ENCODE measurements at places on chromosomes 5 and 9. TPM values are rescaled to one million over a fixed set of nuclear protein-coding genes. Genes with fewer than 3 reads are reported as not detected.
A peak's percentile ranks its signal among the peaks of the same experiment; 100 is the strongest.

- no peak overlapping the region for H3K4me3 ChIP-seq
- peak overlapping the region; percentile 74 for H3K27ac ChIP-seq
- H3K27me3 ChIP-seq, result no peaks in the 10 kb centered on the region
- DNase-seq, result peak; percentile 43
Measured at GRCh38 chr9:130128251-130128650, 44.0 kb upstream of the NCS1 start.

DNA sequence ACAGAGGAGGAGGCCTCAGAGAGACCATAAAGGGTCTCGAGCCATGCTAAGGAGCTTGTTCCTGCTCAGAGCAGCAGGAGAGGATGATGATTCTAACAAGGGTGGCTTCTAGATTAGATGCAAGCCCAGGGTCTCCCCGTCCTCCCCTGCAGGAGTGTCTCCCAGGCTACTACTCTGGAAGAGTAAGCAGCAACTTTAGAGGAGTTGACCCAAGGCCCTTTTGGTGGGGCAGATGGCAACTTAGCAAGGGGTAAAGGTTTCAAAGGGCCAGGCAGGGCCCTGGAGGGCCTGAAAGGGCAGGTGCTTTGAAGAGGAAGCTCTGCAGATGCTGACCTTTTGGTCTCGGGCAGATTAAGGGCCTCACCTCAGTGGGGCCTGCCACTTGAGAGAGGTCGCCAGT, 174.9 kb downstream of the GABBR2 start:
- H3K4me3 ChIP-seq, result no peak overlapping the region
- no peak overlapping the region for H3K27ac ChIP-seq
- H3K27me3 ChIP-seq, result no peaks in the 10 kb centered on the region
- no peaks in the 10 kb centered on the region for H3K4me1 ChIP-seq
- H3K36me3 ChIP-seq, result no peaks in the 10 kb centered on the region

GRCh38 chr9:112125951-112126388, 49.1 kb downstream of the SUSD1 start:
- H3K27me3 ChIP-seq, result no peaks in the 10 kb centered on the region
- no peak overlapping the region for H3K27ac ChIP-seq
- peaks cover 19% of the 10 kb centered on the region for H3K36me3 ChIP-seq
- H3K4me3 ChIP-seq, result no peak overlapping the region
- no peak for DNase-seq

DNA sequence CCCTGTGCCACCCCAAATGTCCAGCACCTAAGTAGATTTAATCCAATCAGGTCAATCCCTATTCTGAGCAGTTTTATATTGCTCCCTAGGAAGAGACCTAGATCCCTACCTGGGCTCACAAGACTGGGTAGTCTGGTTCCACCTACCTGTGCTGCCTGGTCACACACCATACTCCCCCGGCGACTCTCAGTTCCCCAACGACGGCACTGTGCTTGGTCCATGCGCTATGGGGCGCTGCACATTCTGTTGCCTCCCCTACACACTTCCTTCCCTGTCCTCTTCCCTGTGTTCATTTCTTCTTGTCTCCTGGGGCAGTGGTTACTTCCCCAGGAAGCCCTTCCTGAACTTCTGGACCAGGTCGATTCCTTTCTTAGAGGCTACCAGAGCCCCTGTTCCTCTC, 109.9 kb upstream of the IL12B start:
- no peaks in the 10 kb centered on the region for H3K36me3 ChIP-seq
- no peak for DNase-seq
- no peaks in the 10 kb centered on the region for H3K27me3 ChIP-seq
- H3K4me3 ChIP-seq, result no peak overlapping the region

DNA sequence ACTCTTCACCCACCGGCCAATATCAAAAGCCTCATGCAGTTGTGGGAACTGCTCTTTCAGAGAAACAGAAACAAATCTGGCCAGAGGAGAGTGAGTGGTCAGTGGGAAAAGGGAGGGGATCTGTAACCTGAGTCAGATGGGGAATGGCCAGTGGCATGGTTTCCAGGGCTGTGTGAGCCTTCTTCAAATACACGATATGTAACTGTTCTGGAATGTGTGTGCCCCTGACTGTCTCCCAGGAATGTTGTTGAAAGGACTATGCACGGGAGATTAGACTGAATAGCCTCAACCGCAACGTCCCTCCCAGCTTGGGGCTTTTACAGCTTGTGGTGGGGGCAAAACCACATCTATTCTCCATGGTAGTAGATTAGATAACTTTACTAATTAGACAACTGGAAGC, 60.8 kb downstream of the SH3TC2 start:
- no peak for DNase-seq
- peaks cover 7% of the 10 kb centered on the region for H3K4me1 ChIP-seq
- H3K27me3 ChIP-seq, result no peaks in the 10 kb centered on the region
- H3K27ac ChIP-seq, result no peak overlapping the region

GRCh38 chr9:115746496-115746895, 407.1 kb upstream of the PAPPA start:
- no peaks in the 10 kb centered on the region for H3K27me3 ChIP-seq
- no peak for DNase-seq
- H3K4me3 ChIP-seq, result no peak overlapping the region
- no peak overlapping the region for H3K27ac ChIP-seq
- H3K4me1 ChIP-seq, result no peaks in the 10 kb centered on the region
- no peaks in the 10 kb centered on the region for H3K36me3 ChIP-seq

DNA sequence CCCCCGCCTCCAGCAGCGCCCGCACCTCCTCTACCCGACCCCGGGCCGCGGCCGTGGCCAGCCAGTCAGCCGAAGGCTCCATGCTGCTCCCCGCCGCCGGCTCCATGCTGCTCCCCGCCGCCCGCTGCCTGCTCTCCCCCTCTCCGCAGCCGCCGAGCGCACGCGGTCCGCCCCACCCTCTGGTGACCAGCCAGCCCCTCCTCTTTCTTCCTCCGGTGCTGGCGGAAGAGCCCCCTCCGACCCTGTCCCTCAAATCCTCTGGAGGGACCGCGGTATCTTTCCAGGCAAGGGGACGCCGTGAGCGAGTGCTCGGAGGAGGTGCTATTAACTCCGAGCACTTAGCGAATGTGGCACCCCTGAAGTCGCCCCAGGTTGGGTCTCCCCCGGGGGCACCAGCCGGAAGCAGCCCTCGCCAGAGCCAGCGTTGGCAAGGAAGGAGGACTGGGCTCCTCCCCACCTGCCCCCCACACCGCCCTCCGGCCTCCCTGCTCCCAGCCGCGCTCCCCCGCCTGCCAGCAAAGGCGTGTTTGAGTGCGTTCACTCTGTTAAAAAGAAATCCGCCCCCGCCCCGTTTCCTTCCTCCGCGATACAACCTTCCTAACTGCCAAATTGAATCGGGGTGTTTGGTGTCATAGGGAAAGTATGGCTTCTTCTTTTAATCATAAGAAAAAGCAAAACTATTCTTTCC, 19.3 kb downstream of the CDKN2A start:
- H3K4me1 ChIP-seq, result peaks cover 25% of the 10 kb centered on the region
- DNase-seq, result no peak
- H3K36me3 ChIP-seq, result no peaks in the 10 kb centered on the region
- no peak overlapping the region for H3K27ac ChIP-seq
- H3K4me3 ChIP-seq, result peak overlapping the region; percentile 53

GRCh38 chr5:88401228-88401627, 132.6 kb upstream of the TMEM161B start:
- H3K4me3 ChIP-seq, result no peak overlapping the region
- H3K4me1 ChIP-seq, result no peaks in the 10 kb centered on the region
- H3K27ac ChIP-seq, result no peak overlapping the region
- no peak for DNase-seq

GRCh38 chr9:6805532-6805931, 47.8 kb downstream of the KDM4C start:
- no peak overlapping the region for H3K4me3 ChIP-seq
- H3K4me1 ChIP-seq, result no peaks in the 10 kb centered on the region
- peaks cover 11% of the 10 kb centered on the region for H3K36me3 ChIP-seq
- no peak overlapping the region for H3K27ac ChIP-seq

DNA sequence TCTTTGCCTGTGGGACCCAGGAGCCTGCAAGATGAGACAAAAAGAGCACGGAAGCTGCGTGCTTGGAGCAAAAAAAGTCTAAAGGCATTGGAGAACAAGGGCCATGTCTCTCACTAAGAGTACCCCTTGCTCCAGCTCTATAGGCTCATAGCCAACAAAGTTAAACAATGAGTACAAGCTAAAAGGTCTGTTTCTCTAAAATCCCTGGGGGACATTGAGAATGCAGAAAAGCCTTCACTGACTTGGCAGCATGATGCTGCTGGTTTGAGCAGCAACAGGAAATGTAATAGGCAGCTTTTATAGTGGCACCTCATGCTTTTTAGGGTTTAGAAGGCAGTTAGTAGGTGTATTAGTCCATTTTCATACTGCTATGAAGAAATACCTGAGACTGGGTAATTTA, 287.5 kb downstream of the SMARCA2 start:
- DNase-seq, result no peak
- no peaks in the 10 kb centered on the region for H3K27me3 ChIP-seq
- H3K36me3 ChIP-seq, result no peaks in the 10 kb centered on the region
- no peaks in the 10 kb centered on the region for H3K4me1 ChIP-seq
- H3K27ac ChIP-seq, result no peak overlapping the region
- H3K4me3 ChIP-seq, result no peak overlapping the region

- no peaks in the 10 kb centered on the region for H3K4me1 ChIP-seq
- no peak overlapping the region for H3K4me3 ChIP-seq
- DNase-seq, result no peak
- peaks cover 26% of the 10 kb centered on the region for H3K36me3 ChIP-seq
- H3K27ac ChIP-seq, result no peak overlapping the region
- H3K27me3 ChIP-seq, result no peaks in the 10 kb centered on the region
Measured at GRCh38 chr9:37309136-37309535, 113.4 kb upstream of the GRHPR start.

GRCh38 chr9:125679597-125680189, 27.3 kb downstream of the MAPKAP1 start:
- H3K36me3 ChIP-seq, result peaks cover 3% of the 10 kb centered on the region
- no peak for DNase-seq
- no peaks in the 10 kb centered on the region for H3K27me3 ChIP-seq
- peaks cover 13% of the 10 kb centered on the region for H3K4me1 ChIP-seq
- H3K27ac ChIP-seq, result no peak overlapping the region

DNA sequence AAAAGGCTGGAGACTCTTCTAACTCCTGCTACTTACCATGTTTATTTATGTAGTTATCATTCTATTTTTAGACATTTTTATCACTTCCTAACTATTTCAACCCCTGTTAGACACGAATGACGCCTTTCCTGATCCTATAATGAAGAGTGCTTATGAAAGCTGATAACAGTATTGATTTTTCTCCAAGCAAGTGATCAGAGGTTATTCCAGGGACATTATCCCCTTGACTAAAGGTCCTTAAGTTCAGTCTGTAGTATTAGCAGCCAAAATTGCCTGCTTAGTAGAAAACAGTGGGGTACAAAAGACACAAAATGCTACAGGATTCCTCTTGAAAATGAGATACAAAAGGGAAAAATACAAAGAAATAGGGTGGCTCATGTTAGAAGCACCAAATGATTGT, 235.6 kb downstream of the DNAH5 start:
- H3K27me3 ChIP-seq, result no peaks in the 10 kb centered on the region
- no peak overlapping the region for H3K27ac ChIP-seq
- no peak overlapping the region for H3K4me3 ChIP-seq

DNA sequence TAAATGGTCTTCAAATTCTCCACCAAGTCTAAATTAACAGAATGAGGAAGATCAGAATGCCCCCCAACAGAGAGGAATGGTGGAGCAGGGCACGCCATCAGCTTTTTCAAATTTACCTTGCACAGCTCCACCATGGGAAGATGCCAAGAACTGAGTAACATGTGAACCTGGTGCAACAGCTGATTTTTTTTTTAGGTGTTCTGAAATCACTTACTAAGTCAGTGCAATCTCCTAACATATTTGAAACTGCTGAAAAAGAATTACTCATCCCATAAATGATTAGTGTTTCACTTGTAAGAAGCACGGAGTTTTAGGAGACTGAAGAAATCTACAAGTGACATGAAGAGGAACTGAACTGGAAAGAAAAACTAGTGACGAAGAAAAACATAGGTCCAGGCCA, 5.1 kb downstream of the TMEM245 start:
- H3K27ac ChIP-seq, result peak overlapping the region; percentile 82
- H3K27me3 ChIP-seq, result no peaks in the 10 kb centered on the region
- no peak for DNase-seq
- H3K4me1 ChIP-seq, result peaks cover 90% of the 10 kb centered on the region

DNA sequence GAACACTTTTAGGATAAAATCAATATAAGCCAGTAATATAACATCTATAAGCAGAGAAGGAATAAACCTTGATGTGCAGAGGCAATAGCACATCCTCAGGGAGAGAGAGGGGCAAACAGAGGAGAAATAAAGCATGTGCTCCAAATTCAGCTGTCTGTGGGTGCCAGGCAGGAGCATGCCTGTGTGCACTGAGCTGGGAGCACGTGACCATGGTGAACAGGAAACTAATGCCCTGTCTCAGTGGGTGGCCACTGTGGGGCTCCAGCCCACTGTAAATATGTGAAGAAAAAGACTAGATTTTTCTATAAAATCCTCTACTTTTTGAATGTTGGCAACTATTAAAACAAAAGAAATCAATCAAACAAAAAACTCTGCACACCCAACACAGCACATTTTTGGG, 55.3 kb downstream of the FYB1 start:
- H3K4me3 ChIP-seq, result no peak overlapping the region
- H3K36me3 ChIP-seq, result no peaks in the 10 kb centered on the region
- H3K27me3 ChIP-seq, result no peaks in the 10 kb centered on the region
- no peak overlapping the region for H3K27ac ChIP-seq
- H3K4me1 ChIP-seq, result no peaks in the 10 kb centered on the region

DNA sequence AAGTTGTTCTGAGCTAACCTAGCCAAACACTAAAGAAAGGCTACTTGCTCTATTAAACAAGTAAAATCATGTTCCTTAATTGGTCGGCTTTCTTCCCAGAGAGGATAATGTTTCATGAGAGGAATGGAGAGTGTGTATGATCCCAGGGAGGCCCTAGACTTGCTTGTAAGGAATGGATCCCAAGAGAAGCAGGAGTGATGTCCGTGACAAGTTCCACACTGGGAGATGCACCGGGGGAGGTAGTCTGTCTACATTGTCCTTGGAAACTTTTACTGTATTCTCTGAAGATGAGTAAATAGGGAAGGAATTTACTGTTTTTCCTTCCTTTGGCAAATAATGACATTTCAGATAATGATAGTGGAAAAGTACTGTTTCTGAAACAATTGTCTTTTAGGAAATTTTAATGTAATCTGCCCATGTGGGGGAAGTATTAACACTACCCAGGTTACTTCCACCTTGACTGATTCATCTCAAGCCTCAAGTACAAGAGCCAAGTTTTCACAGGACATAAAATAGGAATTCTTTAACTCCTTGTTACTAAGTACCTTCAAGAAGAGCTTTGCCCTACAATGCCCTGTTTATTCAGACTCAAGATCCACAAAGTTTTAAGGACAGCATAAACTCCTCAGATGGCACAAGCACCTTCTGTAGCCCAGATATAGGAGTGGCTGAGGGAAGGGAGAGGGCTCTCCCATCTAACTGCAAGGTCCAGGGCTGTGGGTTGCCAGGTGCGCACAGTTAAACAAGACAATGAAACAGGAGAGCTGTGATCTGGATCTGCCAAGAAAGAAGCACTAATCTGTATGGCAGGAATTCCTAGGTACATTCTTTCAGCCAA, 152.1 kb downstream of the GNA14 start:
- H3K4me3 ChIP-seq, result no peak overlapping the region
- no peaks in the 10 kb centered on the region for H3K36me3 ChIP-seq
- H3K27ac ChIP-seq, result no peak overlapping the region
- no peaks in the 10 kb centered on the region for H3K27me3 ChIP-seq

The PPP1R26 gene
- total RNA-seq, result 22.8 TPM

The JADE2 gene
- 79.4 TPM for total RNA-seq

The GPRIN1 gene
- total RNA-seq, result 1.4 TPM
